Stimulated activated CD4-positive, alpha-beta T cell treated with anti-CD3 and anti-CD28 coated beads, Interleukin-1b, Interleukin-23, amount 100 ng/mL, for 24 hours (primary cell): ENCODE measurements at places on chromosomes 16 and 17.

DNA sequence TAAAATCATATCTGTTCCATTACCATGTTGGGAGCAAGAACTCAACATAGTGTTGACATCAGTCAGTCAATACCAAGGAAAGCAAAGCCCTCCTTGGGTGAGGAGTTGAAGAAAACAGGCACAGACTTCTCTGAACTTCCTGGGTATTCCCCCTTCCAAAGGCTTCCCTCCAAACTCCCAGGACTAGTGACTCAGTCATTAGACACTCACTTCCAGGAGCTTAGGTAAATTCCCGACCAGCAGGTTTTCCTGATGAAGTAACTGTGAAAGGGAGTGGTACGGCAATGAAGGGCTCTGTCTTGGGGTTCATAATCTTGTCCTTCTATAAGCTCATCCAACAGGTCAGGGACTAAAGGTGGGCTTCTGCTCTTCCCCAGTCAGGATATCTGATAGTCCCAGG, 293.8 kb upstream of the AXIN2 start:
- no peak for DNase-seq

DNA sequence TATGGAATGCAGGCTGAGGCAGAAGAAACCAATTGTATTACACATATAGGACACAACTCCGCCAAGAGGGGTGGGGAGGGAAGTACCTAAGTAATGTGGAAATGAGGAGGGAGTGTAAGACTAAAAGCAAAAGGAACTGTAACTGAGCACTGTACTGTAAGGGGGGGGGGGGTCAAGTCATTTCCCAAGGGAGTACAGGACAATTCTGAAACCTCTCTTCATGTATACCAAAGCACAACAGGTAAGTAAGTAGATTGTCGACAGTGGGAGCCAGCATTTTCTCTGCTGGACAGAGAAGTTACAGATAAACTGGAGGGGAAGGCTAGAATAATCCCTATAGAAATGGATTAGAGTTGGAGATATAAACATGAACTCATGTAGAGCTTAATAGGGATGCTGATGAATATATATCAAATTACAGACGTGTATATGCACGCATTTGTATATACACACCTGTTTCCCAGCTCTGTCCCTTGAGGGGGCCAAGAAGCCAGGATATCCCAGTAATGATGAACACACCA, 6.4 kb downstream of the USP22 start:
- DNase-seq, result no peak

GRCh38 chr17:6509031-6509771, 47.2 kb downstream of the PITPNM3 start:
- no peak for DNase-seq

GRCh38 chr16:25841761-25842160, 150.0 kb downstream of the HS3ST4 start:
- no peak for DNase-seq

GRCh38 chr16:67935101-67935401, 1.6 kb downstream of the PSMB10 start:
- no peak for DNase-seq

DNA sequence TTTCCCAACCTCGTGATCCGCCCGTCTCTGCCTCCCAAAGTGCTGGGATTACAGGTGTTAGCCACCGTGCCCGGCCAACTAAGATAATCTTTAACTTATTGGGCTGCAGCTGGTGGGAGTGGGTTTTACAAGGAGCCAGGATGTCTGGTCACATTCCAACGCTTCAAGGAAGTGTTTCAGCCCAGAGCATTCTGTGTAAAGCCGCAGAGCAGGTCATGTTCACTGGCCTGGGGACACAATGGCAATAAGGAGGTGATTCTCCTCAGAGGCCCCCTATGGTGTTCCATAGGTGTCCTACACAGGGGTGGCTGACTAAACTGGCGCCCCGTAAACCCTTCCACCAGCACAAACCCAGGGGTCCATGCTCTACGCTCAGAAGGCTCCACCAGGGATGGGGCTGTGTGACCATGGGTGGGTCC, 1.2 kb downstream of the QPRT start:
- no peak for DNase-seq

DNA sequence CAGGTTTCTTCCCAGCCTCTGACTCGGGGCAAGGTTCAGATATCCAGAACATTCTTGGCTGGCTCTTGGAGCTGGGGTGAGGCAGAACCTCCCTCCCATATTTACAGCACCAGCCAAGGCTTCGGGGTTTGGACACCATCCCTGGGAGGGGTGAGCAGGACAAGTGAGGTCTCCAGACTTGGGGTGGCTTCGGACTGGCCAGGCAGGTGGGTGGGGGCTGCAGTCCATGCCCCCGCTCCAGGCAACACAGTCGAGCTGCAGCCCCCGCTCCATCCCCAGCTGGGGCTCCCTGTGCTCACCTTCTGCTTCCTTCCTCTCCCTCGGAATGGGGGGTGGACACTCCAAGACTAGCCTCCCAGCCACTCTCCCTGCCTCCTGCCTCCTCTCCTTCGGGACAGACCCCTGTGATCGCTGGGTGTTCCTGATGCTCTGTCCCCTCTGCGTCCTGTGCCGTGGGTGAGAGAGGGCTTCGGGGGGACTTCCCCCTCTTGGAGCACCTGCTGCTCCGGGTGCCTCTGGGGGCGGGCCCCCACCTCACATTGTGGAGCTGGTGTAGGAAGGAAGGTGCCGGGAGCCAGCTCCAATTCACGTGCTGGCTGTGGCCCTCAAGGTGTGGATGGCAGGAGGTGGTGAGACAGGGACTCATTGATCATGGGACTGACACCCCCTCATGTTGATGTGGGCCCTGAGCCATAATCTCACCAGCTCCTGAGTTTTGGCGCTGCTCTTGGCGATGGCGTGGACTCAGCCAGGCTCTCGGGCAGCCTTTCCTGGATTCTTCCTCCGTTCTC, 189.2 kb downstream of the SEC14L1 start:
- DNase-seq, result no peak

- no peak for DNase-seq
Observed at GRCh38 chr16:65235339-65236177, 113.7 kb upstream of the CDH11 start.

DNA sequence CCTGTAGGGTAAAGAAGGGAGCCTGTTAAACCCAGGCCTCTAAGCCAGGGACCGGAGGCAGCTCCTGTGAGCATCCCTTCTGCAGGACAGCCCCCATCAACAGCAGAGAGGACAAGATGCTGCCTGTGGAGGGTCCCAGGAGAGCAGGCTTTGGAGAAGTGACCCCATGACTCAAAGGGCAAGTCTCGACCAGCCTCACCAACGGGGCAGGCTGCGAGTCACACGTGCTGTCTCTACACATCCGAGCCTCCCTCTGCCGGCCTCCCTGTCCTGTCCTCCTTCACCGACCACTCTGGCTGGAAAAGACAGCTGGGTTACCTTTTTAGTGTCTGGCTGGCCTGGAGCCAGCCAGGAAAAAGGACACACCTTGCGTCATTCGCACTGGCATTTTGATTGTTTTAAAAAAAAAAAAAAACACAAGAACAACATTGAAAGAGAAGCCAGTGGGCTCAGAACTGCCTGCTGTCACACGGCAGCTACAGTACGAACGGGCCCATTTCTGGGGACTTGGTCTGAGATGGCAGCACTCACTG, 74.5 kb upstream of the RCVRN start:
- no peak for DNase-seq

GRCh38 chr17:19448341-19449268, 37.6 kb downstream of the RNF112 start:
- no peak for DNase-seq

DNA sequence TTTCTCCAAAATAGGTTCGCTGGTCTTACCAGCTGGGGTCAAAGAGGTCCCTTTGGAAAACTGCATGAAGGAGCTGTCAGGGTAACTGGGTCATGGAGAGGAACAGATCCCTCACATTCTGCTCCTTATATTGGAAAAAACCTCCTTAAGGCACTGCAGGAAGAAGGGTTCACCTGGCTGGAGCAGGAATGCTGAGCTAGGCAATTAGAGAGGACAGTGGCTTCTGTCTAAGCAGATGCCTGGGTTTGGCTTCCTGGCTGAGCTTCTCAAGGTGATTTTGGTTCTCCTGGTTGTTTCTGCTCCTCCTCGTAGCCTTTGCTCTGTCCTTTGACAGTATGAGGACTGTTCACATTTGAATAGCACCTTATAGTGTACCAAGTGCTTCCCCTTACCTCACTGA, 19.6 kb downstream of the ITGB3 start:
- DNase-seq, result no peak

DNA sequence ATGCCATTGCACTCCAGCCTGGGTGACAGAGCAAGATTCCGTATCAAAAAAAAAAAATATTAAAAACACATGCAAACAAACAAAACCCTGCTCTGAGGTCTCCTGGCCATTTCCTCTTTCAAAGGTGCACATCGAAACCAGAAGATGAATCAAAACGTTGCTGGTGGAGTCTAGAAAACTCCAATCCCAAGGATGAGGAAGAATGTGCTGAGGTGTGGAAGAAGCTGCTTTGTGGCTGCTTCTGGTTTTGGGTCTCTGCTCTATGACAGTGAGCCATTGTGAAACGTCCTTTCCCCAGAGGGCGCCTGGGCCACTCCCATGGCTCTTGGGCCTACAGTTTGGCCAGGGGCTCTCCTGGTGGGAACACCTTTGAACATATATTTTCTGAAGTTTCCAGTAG, 112.6 kb downstream of the IRF8 start:
- no peak for DNase-seq

DNA sequence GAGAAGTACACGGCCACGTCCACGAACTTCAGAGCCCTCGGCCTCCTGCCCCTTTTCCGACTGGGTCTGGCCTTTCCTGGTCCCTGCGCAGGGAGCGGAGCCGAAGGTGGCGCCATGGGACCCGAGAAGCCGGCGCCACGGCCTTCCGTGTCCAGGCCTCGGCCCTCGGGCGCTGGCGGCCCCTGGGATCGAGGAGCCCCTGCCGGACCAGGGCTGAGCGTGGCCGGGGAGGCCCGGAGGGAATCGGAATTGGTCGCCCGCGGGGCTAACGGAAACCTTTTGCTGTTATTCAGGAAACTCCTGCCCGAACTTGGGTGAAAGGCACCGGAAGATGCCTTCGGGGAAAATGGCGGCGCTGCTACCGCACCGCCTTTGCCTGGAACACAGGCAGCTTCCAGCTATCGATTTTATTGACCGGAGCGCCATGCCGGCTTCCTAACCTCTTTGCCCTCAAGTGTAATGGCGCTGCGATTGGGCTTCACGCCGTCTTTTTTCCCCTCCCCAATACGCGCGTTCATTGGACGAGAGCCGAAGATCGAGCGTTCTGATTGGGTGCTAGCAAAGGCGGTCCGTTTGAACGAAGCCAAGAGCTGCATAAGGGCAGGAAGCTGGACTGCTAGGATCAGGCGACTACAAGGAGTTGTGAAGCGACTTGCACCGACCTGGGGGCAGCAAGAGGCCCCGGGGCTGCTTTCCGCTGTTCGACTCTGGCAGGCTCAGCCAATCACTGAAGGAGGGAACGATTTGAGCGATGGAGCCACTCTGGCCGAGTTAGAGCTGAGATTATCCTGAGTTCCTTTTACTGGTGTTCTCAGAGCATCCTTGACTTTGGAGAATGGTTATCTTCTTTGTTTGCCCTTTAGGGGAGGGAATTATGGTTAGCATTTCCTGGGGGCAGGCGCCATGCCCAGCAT, at the start of gene ZNF689:
Gene ZNF689 (minus strand): TSS at position 464 of the 914 bp plus-strand sequence. CDS start 348 bp downstream, at position 116.
- peak; percentile 85 for DNase-seq

DNA sequence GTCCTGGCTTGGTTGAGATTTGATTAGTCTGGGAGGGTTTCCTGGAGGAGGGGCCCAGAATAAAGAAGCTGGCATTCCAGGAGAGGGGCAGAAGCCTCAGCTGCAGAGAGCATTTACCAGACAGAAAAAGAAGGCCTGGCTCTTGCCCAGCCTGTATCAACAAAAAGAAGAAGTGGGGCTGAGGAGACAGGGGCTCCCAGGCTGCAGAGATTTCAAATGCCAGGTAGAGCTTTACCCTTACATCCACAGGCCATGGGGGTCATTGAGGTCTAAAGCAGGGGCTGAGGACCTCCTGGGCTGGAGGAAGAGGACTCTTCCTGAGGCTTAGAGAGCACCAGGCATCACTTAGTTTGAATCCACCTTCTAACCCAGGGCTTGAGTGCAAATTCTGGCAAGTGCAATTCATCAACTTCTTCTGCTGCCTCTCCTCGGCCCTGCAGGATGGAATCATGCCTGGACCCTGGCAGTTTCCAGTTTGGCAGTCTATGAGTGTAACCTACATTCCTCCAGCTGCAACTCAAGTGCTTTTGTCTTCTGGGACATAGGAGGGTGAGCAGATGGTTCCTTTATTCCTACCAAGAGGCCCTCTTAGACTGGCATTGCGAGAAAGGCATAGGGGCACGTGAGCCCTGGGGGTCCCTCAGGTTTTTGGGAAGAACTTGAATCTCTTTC, 15.3 kb downstream of the CA7 start:
- DNase-seq, result no peak

DNA sequence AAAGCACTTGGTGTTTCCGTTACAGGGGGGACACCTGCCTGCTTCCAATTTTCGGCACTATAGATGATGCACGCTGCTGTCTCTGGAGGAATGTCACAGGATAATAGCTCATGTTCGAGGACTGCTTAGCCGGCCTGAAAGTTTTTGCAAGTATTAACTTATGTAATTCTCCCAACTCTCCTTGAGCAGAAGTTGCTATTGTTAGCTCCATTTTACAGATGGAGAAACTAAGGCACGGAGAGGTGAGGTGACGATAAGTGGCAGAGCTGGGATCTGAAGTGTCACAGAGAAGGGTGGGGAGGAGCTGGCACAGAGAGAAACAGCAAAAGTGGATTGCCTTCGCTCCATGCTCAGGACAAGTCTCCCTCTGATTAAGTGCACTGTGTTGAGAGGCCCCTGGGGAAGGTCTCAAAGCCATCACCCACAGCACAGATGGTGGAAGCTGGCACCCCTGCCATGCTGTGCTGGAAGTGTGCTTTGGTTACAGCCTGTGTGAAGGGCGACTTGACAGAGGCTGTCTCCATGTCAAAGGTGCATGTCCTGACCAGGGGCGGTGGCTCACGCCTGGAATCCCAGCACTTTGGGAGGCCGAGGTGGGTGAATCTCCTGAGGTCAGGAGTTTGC, 40.8 kb upstream of the MEAK7 start:
- no peak for DNase-seq

DNA sequence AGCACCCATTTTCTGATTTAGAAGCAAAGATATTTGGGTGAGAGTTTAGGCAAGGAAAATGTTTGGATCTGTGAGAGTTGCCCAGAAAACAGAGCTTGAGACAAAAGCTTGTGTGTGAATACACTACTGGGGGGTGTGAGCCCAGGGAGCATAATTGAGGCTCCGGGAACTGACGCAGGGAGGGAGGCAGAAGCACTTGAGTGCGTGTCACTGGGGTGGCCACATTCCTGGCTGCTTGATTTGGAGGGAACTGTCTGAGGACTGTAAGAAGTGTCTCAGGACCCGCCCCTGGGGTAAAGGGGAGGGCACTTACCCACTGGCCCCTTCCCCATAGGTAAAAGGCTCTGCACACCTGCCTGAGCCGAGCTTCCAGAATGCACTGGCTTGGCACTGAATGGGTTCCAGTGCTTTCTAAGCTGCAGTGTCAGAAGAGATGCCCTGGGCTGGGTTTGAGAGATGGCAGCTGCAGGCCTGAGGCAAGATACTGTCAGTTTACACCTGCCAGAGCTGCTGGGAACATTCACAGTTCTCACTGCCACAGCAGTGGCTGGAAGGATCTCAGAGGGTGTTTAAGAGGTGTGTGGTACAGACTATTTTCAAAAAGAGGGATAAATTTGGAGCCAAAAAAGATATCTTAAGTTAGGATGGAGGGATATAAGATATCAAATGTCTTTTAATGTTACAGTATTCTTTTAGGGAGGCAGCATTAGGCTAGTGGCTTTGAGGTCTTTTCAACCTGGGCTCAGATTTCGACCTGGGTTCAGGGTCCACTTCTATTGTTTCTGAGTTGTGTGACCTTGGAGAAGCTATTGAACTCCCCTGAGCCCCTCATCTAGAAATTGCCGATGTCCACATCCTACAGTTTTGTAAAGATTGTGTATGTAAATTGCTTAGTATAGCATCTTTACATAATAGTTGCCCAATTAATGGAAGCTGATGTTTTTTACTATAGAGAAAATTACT, 6.9 kb upstream of the TEX2 start:
- no peak for DNase-seq
